ENCODE measurements at places on chromosomes 5 and 9.

DNA sequence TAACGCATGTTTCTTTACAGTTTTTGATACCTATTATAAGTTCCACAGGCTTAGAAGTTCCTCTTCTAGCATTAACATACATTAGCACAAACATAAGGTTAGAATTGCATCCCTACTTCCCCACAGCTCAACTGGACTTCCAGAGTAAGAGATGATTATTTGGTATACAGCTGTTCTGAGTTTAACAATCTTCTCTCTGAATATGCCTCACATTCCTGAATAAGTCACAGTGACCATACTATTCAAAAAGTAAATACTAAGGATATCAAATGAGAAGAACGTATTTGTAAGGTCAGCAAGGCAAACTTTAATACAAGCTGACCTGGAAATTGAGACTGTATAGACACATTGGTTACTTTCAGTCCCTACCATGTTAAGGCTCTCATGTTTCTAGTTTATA, 21.3 kb downstream of the NR6A1 start:
- DNase-seq: no peak

GRCh38 chr5:130836729-130837649, 328.1 kb downstream of the HINT1 start:
- no peak for DNase-seq

GRCh38 chr9:37283730-37284325, 138.7 kb upstream of the GRHPR start:
- no peak for DNase-seq

DNA sequence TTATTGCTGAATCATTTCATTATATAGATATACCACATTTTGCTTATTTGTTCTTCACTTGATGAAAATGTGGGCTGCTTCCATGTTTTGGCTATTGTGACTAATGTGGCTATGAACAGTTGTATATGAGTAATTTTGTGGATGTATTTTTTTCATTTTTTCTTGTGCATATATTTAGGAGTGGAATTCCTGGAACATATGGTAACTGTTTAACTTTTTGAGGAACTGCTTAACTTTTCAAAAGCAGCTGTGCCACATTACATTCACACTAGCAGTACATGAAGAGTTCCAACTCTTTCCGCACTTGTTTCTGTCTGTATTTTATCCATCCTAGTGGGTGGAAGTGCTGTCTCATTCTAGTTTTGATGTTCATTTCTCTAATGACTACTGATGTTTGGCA, 67.8 kb downstream of the JAK2 start:
- DNase-seq: no peak

DNA sequence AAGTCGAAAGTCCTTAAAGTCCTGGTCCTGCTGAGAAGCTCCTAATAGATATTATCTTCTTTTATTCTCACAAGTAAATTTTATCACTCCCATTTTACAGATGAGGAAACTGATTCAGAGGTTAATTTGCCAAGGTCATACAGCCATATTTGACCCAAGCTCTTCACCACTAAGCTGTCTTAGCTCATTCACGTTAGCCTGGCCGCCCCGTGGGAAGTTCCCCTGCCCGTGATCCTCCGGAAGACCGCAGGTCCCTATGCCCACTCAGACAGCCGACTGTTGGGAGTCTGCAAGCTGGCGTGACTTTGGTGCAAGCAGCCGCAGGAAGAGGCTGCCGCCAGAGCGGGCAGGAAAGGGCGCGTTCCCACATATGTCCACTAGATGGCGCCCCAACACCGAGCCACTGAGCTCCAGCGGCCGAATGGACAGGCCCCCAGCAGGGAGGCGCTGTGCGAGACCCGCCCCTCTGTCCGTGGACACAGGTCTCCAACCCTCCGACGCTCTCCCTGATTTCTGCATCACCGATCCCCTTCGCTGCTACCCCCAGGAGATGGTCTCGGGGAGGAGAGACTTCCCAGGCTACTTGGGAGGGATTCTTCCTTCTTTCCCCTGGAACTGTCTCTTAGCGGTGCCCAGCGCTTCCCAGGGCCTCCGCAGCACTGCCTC, 10.0 kb upstream of the ARAP3 start:
- peak; percentile 98 for DNase-seq

DNA sequence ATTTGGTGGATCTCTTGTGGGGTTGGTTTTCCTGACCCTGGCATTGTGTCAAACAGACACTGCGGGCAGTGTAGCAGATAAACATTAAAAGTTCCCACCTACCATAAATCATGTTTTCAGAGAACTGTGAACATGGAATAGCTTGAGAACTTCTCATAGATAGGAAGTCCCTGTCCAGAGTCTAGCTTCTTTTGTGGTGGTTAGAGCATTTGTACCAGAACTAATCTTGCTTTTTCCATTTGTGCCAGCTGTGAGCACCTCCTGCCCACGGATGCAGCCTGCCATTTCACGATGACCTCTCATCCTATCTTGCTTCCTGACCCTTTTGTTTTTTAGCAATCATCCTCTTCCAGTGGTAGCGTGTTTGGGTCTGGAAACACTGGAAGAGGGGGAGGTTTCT, 61.4 kb downstream of the FAM78A start:
- DNase-seq: no peak

GRCh38 chr5:84286662-84287061, 98.0 kb downstream of the EDIL3 start:
- no peak for DNase-seq

- DNase-seq: no peak
Observed at GRCh38 chr5:158642879-158643278, 456.8 kb downstream of the EBF1 start.

DNA sequence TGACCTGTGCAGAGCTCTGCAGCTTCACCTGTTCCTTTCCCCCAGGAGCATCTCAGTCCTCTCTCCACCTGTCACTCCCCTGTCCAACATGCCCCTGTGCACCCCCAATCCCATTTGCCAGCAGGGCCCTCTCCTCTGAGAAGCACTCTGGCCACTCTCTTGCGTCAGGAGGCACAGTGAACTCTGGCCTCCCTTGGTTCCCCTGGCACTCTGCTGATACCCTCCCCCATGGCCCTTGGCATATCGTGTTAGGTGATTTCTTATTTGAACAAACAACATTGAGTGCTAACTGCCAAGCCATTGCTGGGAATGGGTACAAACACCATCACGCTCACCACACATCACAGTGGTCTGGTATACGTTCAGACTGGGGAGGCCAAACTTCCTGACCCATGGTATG, 20.9 kb upstream of the TNIP1 start:
- no peak for DNase-seq

DNA sequence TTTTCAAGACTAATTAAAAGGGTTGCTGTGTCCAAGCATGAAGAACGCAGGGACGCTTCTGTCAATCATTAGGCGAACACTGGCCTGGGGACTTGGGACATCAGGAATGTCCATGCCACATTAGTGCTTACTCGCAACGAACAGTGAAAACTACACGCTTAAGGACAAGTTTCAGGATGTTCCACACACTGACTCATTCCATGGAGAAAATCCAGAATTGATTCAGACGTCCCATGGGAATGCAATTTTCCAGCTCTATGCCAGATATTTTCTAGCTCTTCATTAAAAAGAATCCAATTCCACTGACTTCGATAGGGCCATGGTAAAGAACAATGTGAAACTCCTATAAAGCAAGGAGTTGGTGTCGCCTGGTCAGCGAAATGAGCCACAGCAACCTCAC, 98.2 kb downstream of the CAMSAP1 start:
- no peak for DNase-seq

DNA sequence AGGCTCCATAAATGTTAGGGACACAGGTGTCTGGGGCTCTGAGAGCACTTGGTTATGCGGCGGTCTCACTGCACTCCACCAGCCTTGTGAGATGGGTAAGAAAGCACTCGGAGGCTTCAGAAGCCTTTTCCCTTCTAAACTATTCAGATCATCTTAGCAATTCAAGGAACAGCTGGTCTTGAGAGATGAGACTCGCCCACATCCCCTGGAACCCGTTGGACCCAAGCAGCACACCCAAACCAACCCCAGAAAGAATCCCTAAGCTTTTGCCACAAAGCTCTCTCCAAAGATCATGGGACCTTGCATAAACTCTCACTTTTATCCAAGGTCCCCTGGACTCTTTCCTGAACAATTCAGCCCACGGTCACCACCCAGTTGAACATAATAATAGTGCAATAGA, 90.2 kb downstream of the RAPGEF1 start:
- DNase-seq: no peak

- DNase-seq: no peak
Observed at GRCh38 chr5:132209901-132210545, 17.6 kb downstream of the P4HA2 start.

DNA sequence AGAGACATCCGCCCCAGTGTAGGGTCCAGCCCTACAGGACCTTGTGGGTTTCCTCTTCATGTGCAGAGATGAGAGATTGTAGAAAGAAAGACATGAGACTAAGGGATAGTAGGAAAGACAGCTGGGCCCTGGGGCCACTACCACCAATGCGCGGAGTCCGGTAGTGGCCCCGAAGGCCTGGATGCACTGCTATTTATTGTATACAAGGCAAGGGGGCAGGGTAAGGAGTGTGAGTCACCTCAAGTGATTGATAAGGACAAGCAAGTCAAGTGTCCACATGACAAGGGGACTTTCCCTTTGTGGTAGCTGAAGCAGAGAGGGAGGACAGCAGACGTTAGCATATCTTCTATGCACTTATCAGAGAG, 6.2 kb upstream of the TMEM141 start:
- no peak for DNase-seq

DNA sequence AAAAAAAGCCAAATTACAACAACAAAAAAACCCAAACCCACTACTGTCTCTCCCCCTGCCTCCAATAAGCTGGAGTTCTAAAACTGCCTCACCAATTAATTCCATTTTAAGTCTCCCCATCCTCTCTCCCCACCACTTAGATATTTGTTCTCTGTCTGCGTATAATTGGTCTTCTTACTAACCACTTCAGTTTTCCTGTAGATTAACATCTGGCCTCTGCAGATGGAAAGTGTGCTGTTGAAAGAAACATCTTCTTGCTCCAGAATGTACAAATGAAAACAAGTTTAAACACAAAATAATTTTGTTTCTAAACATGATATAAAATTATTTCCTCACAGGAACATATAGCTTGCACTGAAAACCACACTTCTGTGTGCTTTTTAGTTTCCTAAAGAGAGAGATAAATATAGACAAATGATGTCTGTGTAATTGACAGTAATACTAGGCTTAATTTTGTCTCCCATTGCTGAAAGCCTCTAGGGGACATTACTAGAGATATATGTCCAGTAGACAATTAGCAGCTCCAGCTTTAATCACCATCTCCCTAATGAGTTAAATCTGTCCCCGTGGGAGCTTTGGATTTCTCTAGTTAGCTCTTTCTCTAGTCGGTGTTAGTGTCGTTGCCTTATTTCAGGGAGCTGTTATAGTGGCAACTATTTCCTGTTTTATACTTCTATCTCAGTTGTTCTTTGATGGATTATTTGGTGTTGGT, 164.0 kb downstream of the ARHGAP26 start:
- no peak for DNase-seq

DNA sequence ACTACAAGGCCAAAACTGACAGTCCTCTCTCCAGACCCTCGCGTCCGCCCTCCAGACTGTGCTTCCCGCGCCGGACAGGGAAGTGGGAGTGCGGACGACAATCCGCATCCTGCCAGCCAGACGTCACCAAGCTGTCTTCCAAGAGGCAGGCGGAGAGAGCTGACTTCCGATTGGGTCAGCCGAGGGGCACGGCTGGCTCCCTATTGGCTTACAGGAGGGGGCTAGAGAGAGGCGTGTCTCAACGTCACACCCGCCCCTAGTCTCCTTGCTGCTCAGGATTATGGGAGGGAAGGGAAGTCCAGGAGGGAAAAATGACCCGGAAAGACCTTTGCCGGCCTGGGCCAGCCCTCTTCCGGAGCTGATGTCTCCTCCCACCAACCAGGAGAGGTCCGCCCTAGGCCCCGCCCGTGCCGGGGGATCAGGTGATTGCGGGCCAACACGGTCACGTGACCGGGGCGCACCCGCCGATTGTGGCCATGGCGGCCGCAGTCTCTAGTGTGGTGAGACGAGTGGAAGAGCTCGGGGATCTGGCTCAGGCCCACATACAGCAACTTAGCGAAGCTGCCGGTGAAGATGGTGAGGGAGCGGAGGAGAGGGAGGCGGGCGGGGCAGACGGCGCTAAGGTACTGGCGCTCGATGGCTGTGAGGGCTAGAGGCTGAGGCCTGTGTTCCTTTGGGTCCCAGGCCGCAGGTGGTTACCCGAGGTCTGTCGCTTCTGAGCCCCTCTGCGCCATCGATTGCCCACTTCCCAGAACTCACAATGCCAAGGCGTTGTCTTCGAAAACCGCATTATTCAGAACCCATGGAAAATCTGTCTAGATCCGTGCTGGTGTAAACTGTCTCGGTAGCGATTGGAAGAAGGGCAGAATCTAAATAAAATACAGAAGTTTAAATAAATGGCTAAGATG, at the start of gene RIMOC1:
Gene RIMOC1 (plus strand): TSS at position 453 of the 908 bp plus-strand sequence. CDS start 24 bp downstream, at position 477.
- peak; percentile 96 for DNase-seq

- no peak for DNase-seq
Observed at GRCh38 chr9:108844391-108844790, 11.4 kb downstream of the ACTL7B start.

DNA sequence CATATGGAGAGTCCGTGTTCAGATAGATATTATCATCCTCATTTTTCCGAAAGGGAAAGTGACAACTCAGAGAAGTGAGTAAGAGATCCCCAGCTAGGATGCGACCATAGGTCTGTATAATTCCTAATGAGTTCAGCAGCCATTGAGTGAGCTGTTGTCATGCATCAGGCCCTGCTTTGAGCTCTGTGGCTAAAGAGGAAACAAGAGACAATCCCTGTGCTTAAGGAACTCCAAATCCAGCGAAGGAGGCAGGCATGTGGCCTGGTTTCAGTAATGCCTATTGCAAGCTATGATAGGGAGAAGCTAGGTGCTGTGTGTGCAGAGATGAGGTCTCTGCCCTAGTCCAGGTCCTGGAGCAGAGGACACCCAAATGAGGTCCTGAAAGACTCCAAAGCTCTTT, 192.8 kb downstream of the ACTL7B start:
- no peak for DNase-seq

GRCh38 chr5:88552426-88552825, 283.8 kb upstream of the TMEM161B start:
- no peak for DNase-seq

DNA sequence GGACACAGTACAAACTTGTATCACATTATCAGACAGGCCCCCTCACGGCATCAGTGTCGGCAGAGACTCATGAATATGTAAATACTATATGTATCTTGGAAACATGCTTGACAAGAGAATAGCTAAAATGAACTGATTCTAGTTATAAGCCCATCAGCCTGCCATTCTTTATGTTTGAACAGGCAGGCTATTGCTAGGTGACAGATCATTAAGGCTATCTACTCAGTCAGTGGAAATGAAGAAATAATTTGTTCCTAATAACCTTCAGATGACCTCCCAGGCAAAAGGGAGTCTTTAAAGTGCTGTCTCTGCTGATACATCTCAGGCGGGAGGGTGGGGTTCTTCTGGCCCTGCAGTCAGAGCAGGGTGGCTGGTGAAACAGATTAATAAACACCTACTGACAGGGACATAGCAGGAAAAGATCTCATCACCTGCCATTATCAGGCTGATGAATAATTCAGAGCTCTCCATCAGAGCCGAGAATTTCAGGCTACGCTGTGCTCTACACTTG, 394.2 kb downstream of the RASEF start:
- no peak for DNase-seq

GRCh38 chr9:2816476-2817141, 27.3 kb downstream of the PUM3 start:
- DNase-seq: no peak
